NCI-H345 (cell line): ENCODE measurements at places on chromosomes 2 and 18.

DNA sequence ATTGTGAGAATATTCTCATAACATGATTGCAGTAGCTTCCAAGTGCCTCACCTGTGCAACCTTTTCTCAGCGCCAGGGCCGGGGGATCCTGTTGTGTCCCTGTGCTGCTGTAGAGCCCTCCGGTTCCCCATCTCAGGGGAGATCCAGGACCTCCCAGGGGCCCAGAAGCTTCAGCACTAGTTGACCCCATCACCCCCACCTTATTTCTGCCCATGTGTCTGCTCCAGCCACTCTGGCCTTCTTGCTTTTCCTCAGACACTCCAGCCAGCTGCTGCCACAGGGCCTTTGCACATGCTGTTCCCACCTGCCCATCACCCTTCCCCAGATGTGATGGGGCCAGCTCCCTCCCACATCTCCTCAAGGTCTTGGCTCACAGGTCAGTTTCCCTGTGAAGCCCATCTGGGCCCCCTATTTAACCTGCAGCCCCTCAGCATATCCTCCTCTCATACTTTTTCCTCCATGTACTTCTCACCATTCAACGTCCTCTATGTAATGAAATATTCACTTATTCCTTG lies 226.5 kb downstream of the SEPTIN10 start:
- DNase-seq: no peak

DNA sequence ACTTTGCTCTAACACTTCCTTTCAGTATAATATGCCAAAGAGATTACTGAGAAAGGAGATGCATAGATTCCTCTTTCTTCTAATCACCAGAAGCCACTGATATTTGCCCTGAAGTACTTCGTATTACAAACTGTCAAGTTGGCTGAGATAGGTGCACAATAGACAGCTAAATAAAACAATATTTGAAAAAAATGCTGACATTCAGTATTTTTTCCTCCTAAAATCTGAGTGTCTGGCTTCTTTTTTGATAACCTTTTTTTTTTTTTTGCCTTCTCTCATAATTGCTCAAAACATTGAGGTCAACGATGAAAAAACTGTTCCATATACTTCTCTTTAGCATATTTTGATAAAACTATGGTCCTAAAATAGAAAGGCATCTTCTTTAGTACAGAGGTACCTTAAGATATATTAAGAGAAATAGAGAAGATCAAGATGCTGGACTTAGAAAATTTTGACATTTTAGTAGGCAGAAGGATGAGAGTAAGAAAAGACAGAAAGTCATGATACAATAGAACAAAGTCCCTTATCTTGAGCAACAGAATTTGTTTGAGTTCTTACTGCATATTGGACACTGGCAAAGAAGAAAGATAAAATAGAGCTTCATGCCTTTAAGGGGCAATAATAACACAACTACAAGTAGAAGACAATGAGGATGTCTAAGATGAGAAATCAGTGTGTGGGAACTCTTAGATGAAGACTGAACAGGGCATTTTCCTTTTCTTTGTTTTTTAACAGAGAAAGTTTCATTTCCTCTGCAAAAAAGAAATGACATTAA lies 220.7 kb downstream of the PTH2R start:
- DNase-seq: no peak

GRCh38 chr2:37367984-37368383 lies 23.6 kb downstream of the QPCT start:
- no peak for DNase-seq

- no peak for DNase-seq
Observed at GRCh38 chr2:225694664-225695063, 295.2 kb downstream of the NYAP2 start.

DNA sequence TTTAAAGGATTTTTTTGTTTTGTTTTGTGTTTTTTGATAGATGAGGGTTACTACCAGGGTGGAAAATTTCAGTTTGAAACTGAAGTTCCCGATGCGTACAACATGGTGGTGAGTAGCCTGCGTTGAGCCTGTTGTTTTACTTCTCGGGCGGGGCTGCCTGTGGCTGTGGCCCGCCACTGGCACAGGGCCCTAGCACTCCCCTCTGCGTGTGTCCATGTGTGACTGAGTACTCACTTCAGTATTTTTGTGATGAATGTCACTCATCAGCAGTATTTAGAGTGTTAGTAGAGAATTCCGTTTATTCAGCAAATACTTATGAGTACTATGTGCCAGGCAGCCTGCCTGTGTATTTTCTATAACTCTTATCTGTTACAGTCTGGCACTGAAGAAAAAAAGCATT lies 44.3 kb upstream of the SCLY start:
- DNase-seq: peak; percentile 66

- DNase-seq: no peak
Observed at GRCh38 chr2:68901199-68901514, 30.0 kb upstream of the BMP10 start.

- no peak for DNase-seq
Observed at GRCh38 chr2:202269585-202269984, 4.0 kb downstream of the NOP58 start.

DNA sequence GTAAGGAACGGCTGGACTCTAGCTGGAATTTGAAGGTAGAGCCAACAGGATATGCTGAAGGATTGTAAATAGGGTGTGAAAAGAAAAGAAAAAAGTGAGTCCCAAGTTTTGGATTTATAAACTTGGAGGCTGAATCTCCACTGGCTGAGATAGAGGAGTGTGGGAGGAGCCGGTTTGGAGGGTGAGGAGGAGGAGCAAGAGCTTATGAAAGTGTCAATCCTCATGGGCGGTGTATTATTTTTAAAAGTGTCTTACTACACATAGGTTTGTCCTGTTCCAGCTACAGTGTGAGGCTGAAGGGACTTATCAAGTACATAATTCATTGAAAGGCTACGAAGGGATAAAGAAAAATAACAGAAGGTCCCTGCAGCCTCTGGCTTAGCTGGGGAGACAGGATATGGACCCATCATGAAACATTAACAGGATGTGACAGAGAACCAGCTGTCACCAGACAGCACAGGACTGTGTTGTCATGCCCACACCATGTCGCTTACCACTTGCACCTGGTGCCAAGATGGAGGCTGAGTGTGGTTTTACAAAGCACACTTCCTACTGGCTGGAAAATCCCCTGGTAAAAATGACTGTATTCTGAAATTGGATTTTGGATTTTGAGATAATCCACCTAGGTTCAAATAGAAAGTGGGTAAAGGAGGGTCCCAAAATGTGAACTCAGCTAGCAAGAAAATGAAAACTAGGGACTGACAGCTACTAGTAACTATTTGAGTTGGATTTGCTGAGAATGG lies 2.5 kb upstream of the MREG start:
- no peak for DNase-seq

DNA sequence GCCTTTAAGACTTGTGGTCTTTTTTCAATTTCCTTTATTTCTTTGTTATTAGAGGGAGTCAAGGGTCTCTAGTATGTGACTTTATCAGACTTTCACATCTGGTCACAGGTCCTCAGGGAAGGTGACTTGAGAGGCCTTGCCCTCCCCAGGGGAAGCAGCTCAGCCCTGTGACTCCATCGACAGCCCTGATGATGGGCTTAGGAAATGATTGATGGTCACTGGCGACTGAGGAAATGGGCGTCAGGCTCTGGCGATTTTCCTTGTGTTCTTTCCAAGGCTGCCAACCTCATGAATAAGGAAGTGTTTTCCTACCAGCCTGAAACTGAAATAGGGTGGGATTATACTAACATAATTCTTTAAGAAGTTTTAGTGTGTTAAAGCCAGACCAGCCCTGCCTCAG lies 21.1 kb downstream of the SERPINE2 start:
- no peak for DNase-seq

- peak; percentile 41 for DNase-seq
Observed at GRCh38 chr2:46876741-46877384, 38.7 kb downstream of the MCFD2 start.

DNA sequence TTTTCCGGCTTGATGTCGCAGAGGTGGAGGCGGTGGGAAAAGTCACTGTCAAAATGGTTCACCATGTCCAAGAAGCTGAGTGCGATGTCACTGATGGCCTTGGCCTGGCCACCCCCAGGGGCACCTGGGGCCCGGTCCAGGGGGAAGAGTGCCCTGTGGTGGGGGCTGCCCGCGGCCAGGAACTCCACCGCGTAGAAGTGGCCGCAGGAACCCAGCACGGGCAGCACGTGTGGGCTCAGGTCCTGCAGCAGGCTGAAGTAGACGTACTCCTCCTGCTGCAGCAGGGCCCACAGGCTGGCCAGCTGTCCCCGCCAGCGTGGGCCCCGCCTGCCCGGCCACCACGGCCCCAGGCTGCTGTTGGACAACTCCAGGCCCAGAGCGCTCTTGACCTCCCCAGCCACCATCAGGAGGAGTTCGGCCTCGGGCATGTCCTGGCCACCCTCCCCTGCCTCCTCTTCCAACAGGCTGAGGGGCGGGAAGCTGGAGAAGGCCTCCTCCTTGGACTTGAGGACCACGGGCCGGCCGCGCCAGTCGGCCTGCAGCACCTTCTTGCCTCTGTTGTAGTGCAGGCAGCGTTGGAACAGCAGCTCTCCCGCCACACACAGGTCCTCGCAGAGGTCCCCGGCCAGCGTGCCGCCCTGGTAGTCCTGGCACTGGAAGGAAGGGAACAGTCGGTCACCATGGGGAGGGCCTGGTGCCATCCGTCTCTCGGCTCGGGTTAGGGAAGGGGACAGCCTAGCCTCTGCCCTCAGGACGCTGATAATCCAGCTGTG lies 10.3 kb downstream of the DIPK1C start:
- DNase-seq: no peak

DNA sequence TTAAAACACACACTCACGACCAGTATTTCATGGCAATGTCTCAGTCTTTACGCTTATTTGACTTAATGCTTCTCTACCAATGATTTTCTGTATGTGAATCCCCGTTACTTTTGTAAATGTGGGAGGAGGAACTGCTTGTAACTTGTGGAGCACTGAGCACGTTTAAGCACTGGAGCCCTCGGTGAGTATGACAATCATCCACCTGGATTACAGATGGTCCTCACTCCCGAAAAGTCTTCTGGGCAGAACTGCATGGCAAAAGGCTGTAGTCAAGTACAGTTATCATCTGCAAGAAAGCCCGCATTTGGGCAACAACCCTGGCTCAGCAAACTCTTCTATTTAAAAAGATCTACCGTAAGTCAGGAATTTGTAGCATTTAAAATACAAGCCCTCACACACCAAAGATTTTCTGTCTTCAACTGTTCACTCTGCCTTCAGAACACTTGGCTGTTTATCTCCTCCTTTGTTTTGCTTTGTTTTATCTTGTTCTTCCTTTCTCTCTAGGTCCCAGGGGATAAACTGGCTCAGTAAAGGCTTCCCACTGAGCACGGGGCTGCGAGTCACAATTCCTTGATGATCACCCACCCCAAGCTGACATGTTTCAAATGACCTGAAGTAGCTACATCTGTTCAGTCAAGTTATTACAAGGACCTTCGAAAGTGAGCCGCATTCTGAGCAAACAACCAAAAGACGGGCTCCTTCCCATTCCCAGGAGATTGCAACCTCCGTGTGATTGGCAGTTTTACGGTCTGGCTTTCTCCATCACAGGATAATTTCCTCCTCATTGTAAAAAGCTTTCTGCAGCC lies 102.2 kb downstream of the DLGAP1 start:
- DNase-seq: no peak

DNA sequence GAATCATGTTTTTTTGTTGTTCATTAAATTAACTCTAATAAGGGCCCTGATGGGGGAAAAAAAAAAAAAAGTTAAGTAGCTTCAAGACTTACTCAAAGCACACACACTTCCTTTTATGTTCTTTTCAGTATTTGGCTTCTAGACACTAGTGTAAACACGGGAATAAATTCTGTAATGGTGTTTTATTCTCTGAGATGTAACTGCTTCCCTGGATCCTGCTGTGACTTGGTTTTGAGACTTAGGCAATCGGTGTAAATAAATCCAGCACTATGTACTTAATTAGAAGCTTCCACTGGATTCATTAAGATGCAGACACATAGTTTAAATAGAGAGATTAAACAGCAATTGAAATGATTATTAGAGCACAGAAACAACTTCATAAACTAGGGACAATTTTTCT lies 26.1 kb upstream of the AP1S3 start:
- DNase-seq: no peak

- no peak for DNase-seq
Observed at GRCh38 chr2:196239622-196240587, 68.5 kb upstream of the STK17B start.

- no peak for DNase-seq
Observed at GRCh38 chr2:3147651-3148530, 229.7 kb downstream of the EIPR1 start.

- DNase-seq: peak; percentile 5
Observed at GRCh38 chr2:122167515-122167914, 412.1 kb downstream of the TSN start.

GRCh38 chr2:195119231-195119630 lies 537.8 kb upstream of the SLC39A10 start:
- no peak for DNase-seq

DNA sequence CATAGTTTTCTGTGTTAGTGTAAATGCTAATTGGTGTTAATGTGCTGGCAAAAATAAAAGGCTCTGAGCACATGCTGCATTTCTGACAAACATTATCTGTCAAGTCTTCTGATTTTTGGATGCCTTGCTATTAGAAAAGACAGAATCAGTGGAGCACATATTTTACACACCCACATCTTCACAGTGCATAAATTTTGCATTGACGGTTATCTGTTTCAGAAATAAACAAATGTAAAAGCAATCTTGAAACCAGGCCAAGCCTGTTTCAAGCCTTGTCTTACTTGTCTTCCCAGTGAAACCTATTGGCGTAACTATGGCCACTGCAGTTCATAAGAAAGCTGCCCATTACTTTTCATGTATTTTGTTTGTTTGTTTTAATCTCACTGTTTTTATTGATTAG lies 333.7 kb upstream of the CDH19 start:
- DNase-seq: no peak

DNA sequence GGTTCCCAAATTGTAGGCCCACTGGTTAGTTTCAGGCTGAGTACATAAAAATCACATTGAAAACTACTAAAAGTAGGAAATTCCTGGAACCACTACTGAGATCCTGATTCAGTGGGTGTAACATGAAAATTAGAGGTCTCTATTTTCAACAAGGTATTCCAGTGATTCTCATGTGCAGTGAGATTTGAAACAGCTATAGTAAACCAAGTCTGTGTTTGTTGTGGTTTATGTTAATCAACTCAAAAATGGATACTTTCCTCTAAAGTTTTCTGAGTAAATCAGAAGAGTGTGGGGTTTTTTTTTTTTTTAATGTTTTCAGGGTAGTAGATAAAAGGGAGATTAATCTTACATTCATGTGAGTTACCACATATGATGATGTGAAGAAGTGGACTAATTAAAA lies 42.4 kb upstream of the LIMS1 start:
- no peak for DNase-seq

GRCh38 chr2:200584639-200585038 lies 1.2 kb upstream of the AOX1 start:
- DNase-seq: no peak

DNA sequence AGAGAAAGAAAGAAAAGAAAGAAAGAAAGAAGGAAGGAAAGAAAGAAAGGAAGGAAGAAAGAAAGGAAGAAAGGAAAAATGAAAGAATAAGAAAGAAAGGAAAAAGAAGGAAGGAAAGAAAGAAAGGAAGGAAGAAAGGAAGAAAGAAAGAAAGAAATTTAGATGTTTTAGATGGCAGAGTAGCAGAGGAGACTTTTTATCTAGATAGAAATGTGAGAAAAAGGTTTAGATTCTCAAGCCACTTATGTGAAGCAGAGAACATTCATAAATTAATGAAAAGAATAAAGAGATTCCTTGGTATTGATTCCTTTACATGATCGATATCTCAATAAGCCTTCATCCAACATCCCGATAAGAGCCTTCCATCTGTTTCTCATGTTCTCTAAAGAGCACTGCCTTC lies 513.5 kb downstream of the CNTNAP5 start:
- DNase-seq: no peak

GRCh38 chr2:11024259-11024645 lies 112.5 kb downstream of the KCNF1 start:
- DNase-seq: no peak
